ENCODE measurements at places on chromosomes 13 and 19.

- no peak for DNase-seq
Measured at GRCh38 chr19:10991521-10992081, 30.8 kb downstream of the SMARCA4 start.

DNA sequence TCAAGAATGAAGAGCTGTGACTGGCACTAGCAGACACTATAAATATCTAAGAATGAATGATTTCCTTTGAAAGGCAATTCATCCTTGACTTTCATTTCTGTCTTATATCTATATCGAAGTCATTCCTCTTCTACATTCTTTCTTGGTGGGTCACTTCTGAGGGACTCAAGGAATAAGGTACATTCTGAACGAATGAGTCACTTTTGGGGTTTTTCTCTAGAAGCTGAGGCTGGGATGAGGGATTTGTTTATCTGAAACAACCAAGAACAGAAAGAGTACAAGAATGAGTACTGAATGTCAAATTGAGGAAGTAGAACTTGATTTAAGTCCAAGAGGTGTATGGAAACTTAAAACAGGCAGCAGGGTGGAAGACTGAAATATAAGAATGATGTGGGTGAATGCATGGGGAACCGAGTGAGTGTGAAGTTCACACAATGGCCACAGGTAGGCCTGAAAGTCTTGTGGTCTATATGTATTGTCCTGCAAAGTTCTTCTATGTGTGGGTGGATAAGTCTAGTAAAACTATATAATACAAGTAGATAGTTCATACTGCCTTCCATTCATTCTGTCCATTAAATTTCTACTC lies 343.9 kb downstream of the OXGR1 start:
- DNase-seq, result no peak

DNA sequence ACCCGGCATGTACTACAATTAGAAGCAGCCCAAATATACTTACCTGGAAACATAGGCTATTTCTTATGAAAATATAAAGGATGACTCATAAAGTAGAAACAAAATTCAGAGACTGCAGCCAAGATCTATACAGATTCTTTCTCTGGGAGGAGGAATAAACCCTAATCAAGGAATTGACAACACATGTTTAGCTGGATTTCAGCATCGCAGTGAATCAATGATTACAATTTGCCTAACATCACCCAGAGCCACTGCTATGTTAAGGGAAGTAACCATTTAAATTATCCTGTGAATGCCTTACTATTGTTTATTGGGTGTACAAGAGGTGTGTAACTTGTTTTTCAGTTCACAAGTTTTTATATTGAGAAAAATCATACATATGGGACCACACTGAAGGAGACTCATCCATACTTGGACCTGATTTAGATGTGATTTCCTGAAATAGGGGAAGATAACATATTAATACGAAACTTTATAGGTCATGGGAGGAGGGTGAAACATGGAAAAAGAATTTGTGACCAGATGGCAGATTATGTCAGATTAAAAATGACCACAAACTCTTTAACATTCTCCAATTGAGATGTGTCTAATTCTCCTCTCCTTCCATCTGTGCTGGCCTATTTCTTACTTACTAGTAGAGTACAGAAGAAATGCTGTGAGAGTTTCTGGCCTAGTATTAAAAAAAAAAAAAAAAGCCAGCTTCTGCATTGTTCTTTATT lies 1168.4 kb downstream of the SLITRK1 start:
- no peak for DNase-seq

DNA sequence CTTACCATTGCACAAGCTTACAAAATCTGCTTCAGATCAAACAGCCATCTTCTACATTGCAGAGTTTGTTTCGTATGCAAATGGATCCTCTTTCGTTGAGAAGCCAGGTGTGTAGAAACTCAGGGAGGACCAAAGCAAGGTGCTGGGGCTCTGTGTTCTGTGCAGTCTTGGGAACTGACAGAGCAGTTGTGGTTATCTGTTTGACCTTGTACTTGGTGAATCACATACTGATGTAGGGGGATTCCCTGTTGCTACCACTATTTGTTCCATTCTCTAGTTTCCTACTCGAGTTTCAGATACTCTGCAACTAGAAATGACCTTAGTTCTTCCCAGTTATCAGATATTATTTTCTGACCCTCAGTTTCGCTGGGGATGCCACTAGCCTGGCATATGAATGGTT lies 95.2 kb upstream of the CLDN10 start:
- DNase-seq, result no peak

- DNase-seq, result no peak
Measured at GRCh38 chr13:38103851-38104250, 234.3 kb upstream of the TRPC4 start.

GRCh38 chr19:31301306-31301980 lies 47.8 kb downstream of the TSHZ3 start:
- DNase-seq, result no peak

DNA sequence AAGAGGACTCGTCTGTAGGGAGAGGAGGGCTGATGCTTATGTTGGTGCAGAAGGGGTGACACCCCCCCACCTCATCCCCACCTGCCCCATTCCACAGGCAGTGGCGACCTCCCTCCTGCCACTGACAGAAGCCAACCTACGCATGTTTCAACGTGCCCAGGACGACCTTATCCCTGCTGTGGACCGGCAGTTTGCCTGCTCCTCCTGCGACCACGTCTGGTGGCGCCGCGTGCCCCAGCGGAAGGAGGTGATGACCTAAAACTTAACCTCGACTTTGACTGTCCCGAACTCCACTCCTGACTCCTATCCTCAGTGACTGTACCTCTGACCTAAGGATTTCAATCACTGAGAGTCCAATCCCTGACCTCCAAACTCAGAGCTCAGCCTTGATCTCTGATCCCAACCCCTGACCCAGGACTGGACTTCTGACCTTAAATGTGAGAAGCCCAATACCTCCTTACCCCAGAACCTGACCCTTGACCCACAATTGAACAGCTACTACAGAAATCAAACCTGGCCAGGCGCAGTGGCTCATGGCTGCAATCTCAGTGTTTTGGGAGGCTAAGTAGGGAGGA lies 3.8 kb downstream of the SHFL start:
- DNase-seq, result no peak

- no peak for DNase-seq
Measured at GRCh38 chr19:19623383-19623782, 4.6 kb downstream of the LPAR2 start.

- DNase-seq, result no peak
Measured at GRCh38 chr19:13693889-13694288, 70.4 kb upstream of the MRI1 start.

GRCh38 chr13:110436786-110437370 lies 124.6 kb downstream of the RAB20 start:
- no peak for DNase-seq
